ENCODE measurements at places on chromosomes 12 and 14. TPM values are rescaled to one million over a fixed set of nuclear protein-coding genes. Genes with fewer than 3 reads are reported as not detected.
A peak's percentile ranks its signal among the peaks of the same experiment; 100 is the strongest.

Gene G2E3
- 23.8 TPM for total RNA-seq

DNA sequence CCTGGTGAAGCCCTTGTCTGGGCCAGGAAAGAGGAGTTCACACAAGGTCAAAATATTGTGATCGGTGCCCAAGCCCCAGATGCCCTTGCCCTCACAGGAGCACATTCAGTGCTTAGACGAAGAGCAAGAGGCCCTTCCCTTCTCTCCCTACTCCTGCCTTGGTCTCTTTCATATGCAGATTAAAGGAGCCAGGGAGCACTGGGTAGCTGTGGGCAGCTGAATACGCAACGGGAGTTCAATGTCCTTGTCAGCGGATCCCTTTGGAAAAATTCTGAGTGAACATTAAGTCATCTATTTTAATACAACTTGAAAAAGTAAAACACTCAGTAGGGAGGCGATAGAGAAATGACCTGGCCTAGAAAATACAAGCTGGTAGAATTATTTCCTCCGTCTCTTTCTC lies 1489.4 kb downstream of the AACS start:
- DNase-seq = no peak

- no peak for DNase-seq
Measured at GRCh38 chr12:89833337-89834252, 125.0 kb upstream of the ATP2B1 start.

DNA sequence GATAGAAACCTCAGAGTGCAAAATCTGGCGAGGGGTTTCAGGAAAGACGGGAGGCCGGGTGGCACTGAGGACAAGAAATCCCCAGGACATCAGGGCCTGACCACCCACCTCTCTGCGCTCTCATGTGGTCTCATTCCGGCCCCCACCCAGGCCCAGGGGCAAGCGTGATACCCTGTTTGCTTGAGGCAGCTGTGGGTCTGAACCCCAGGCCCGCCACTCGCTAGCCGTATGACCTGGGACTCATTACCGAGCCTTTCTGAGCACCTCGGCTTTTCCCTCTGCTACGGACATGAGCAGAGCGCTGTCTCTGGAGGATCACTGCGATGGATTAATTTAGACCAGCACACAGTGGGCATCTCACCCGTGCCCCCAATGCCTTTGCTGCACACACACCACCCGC lies 25.5 kb upstream of the BCDIN3D start:
- peak; percentile 48 for DNase-seq

- DNase-seq = no peak
Measured at GRCh38 chr14:94135476-94135875, 6.1 kb upstream of the IFI27L2 start.

Gene ABCB9
- total RNA-seq = 8.6 TPM

Gene ADAM21
- total RNA-seq = not detected

Gene TRHDE
- 31.2 TPM for total RNA-seq

DNA sequence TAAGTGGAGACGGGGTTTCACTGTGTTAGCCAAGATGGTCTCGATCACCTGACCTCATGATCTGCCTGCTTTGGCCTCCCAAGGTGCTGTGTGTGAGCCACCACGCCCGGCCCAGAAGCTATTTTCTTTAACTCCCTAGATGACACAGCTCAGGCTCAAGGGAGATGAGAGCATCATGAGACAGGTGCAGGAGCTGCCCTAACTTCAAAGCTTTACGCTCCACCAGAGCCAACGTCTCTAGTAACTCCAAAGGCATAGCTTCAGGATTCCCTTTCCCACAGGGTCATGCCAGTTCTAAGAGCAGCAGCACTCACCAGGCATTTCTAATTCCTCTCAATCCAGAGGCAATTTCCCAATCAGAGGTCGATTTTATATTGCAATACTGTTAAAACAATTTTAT lies 21.0 kb downstream of the NDUFA12 start:
- no peak for DNase-seq

- no peak for DNase-seq
Measured at GRCh38 chr12:88144037-88144436, 1.9 kb downstream of the TMTC3 start.

Gene LHX5
- total RNA-seq = not detected

DNA sequence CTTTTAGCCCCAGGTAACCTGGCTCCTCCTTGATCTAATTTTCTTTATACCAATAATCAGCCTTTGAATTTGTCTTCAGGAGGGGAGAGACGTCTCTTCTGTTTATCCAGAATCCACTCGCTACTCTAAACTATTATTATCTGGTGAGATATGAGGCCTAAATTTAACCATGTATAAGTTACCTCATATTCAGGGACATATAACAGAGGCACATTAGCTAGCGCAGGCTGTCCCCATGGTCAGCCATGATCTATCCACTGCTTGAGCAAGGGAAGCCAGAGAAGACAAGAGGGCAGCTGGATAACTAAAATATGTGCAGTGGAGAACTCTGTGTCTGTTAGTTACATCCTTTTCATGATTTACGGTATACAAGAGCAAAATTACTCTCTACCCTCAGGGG lies 481.0 kb downstream of the RAD51B start:
- no peak for DNase-seq

DNA sequence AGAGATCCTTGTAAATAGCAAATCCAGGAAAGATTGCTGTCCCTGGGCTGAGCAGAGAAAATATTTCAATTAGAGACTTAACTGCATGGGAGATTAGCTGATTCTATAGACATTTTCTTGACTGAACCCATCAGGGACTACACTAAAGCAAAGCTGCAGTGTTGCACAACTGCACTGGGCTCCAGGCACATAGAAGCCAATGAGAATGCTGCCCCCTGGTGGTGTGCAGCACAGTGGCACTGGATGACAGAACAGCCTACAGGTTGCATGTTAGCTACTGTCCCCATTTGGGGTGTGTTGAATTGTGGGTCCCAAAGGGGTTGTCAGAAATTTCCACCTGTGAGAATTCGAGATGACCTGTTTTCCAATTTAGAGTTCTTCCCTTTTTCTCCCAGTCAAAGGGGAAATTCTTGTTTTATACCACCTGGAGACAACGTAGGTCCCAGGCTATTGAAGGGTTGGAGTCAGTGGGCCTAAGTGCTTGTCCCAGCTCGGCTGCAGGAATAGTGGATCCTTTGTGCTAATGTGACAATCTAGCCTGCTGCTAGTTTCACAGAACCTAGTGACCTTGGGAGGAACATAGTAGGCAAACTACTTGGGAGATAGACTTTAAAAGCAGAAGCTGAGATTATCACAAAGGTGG lies 114.7 kb downstream of the SLC8A3 start:
- no peak for DNase-seq

Gene NANOG
- total RNA-seq = 1.6 TPM

DNA sequence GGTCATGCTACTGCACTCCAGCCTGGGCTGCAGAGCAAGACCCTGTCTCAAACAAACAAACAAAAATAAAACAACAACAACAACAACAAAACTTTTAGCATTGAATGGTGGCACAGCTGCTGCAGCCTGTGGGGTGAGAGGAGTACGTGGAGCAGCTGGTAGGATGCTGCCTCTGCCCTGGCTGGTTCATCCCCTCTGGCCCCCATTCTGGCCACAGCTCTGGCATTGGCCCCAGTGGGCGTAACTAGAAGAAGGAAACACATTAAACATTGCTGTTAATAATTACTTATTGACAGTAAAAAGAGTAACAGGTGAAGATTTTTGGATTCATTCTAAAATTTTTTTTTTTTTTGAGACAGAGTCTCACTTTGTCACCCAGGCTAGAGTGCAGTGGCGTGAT lies 28.8 kb upstream of the C2CD5 start:
- no peak for DNase-seq

DNA sequence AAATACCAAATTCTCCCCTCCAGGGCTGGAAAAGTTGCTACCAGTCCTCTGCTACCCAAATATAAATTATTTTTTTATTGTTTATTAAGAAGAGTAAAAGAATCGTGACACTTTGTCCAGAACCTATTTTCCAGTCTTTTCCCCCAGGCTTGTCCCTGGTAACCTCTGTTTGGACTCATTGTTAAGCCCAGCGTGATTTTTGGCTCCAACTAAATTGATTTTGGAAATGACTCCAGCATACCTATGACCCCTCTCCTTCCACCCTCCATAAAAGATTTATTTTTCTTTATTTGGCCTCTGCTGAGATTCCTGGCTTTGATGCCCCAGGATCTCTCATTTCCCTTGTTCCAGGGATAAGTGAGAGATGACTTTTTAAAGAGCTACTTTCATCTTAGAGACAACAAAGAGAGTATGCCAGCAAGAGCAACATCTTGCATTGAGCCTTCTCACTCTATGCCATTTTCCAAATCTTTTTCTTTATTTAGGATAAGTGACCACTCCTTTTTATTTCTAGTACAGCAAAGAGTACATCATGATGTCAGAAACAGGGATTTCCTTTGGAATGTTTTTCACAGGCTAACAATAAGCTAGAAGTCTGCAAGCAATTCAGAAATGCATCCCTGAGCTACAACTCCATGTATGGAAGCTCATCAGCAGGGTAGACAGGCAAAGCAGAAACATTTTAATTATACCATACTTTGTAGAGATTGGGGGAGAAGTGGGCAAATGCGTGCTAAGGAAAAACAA lies 75.8 kb downstream of the DAD1 start:
- no peak for DNase-seq

Gene REP15
- total RNA-seq = 1.4 TPM

DNA sequence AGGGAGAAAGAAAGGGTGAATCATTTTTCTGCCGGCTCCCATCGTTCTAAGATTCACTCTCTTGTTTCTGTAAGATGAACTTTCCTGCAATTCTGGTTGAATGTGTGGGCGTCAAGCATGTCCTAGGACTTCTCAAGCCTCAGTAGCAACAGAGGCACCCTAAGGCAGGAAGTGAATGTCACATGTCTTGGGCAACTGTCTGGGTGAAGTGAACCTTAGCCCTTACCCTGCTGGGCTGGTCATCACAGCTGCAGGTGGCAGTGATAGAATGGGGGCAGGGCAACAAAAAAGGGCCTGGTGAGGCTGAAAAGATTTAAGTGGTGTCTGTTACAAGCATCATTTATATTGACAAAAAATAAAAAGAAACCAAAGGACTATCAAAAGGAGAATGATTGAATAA lies 45.9 kb upstream of the CAND1 start:
- DNase-seq = no peak

DNA sequence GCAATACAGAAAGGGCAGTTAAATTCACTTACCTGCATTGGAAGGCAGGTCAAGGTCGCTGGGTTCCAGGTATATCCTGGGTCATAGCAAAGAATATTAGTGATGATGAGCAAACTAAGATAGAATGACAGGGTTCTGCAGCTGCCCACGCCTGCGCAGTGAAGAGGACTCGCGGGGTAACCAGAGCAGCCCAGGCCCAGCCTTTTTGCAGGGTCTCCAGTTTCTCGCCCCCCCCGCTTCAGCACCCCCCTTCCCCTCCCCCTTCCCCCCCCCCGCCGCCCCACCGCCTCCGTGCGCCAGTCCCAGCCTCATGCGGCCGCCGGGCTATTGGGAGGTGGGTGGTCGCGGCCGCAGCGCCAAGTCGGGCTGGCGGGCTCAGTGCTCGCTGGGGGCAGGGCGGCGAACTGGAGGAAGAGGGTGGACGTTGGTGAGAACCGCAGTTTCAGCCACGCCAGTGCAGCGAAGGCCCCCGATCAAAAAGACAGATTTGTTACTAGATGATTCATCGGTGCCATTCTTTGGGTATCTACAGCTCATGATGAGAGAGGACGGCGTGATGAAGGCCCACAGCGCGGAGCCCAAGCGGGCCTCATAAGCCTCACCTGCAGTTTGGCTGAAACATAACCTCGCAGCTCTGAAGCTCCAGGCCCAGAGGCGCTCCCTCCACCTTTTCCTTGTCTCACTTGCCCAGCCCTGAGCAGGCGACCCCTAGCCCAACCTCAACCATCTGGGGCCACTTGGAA lies 20.2 kb downstream of the SLC2A3 start:
- no peak for DNase-seq

Measured in uterus (tissue), 4 donors.